ENCODE measurements at places on chromosomes 13 and 19.

DNA sequence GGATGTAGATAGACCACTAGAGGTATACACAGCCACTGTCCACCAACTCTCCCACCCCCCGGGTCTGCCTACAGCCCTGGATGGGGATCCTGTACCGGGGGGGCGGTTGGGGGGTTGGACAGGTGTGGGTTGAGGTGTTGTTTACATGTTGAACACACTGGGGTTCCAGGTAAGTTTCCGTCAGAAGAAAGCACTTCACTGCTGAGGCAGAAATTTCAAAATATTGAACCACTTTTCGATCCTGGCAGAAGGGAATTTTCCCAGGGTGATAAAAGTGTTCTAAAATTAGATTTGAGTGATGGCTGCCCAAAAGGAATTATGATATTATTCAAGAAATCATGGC, 6.6 kb upstream of the CEACAM16 start:
- DNase-seq = no peak

DNA sequence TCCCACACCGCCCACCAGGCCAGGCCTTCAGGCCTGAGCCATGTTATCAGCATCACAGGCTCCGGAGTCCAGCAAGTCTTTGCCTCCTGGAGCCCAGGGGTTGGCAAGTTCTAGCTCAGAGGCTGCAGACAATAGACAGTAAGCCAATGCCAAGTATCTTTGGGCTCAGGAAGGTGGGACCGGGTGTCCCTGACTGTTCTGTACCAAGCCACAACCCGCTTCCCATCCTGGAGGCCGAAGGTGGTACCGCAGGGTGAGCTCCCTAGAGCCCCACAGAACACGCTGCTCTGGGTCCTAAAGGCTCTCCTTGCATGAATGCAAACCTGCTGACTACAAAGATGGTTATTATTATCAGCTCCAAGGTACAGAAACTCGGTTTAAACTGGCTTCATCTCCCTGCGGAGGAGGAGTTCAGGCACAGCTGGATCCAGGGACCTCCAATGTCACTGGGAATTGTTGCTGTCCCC, 5.5 kb upstream of the FSTL3 start:
- DNase-seq = no peak

- no peak for DNase-seq
Observed at GRCh38 chr13:42114912-42115311, 66.5 kb downstream of the DGKH start.

DNA sequence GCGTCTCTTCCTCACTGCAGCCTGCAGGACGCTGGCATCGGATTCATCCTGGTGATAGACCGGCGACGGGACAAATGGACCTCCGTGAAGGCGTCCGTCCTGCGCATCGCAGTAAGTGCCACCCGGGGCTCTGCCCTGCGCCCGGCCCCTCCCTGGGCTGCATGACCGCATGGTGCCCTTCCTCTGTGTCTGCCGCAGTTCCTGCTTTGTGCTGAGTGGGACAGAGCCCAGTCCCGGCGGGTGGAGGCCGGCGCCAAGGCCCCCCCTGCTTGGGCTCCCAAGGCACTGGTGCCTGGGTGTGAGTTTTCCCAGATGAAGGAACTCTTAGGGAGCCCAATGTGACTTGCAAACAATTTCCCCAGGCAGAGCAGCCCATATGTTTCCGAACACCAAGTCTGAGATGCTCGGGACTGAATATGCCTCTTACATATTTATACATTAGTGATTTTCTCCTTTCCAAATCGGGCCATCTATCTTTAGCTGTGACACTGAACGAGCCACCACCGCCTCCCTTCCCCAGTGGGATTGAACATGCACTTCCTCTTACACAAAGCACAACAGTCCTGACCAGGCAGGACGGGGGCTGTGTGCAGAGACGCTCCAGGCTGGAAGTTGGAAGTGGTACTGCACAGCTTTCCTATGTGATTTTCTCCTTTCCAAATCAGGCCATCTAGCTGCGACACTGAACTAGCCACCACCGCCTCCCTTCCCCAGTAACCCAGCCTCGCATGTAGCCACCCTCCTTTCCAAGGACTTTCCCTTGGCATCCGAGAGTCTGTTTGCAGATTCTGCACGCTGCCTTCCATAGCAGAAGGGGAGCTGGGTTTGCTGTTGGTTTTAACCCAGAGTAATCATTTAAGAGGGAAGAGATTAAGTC, 60.1 kb upstream of the F7 start:
- DNase-seq = peak; percentile 40

GRCh38 chr19:11164296-11164695, 8.7 kb upstream of the SPC24 start:
- DNase-seq = no peak

DNA sequence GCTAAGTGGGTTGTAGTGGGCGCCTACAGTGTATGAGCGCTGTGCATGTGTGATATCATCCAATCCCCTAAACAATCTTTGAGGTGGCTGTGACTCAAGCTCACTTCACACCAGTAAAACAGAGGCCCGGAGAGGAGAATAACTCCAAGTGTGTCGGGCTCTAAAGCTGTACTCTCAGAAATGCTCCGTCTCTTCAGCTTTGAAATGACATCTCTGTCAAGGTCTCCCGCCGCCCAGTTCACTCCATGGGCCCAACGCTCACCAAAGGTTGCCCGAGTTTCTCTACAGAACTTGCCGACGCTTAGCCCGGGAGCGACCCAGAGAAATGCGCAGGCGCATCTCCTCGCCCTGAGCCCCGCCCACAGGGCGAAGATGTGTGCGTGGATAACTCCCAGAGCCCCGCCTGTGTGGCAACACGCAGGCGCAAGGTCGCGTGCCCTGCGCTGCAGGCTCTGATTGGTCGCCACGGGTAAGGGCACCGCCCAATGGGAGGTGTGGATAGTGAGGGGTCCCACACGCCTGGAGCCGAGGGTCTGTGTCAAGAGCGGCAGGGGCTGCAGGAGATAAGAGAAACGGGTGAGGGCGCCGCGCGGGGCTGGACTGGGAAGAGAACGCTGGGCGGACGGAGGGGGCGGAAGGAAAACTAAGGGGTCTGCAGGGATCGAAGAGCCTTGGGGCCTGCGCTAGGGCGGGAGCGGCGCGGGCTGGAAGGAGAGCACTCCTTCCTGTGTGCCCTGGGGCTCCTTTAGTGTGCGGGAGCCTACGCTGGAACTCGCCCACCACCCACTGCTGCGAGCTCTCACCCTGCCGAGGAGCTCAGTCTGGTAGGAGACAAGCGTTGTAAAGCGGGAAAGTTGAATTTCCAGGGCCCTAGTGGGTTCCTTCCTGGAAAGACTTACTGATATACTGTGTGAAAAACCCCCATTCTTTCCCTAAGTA, at the start of gene ZNF526:
Gene ZNF526, plus strand, starts transcription at position 501 of the 939 bp plus-strand sequence. CDS start 4,092 bp downstream, outside the sequence.
- DNase-seq = peak; percentile 99

DNA sequence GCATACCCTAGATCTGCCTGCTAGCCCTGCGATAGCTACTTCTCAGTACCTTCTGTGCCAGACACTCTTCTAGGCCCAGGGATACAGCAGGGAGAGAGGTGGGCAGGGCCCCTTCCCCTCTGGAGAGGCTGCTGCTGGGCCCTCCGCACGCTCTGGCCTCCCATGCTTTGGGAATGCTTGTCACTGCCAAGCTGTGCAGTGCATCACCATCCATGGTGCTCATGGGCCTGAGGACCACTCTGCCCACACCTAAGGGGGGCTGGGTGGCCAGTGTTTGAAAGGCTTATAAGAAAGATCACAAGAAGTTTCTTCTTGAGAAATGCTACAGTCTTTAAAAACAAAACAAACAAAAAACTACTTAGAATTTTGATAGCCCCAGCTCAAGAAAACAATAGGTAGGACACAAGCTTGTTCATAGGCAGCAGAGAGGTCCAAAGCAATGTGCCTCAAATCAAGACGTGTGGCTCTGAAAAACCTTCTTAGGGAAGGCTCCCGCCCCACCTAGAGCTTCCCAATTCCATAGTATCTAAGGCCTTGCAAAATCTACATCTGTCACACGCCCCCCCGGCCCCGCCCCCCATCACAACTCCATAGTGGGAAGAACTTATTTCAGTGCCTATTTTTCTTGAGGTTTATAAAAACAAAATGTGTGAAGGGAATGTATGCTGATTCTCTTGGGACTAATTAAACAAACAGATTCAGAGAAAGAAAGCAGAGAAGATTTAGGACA, 145.8 kb downstream of the TM9SF2 start:
- no peak for DNase-seq

DNA sequence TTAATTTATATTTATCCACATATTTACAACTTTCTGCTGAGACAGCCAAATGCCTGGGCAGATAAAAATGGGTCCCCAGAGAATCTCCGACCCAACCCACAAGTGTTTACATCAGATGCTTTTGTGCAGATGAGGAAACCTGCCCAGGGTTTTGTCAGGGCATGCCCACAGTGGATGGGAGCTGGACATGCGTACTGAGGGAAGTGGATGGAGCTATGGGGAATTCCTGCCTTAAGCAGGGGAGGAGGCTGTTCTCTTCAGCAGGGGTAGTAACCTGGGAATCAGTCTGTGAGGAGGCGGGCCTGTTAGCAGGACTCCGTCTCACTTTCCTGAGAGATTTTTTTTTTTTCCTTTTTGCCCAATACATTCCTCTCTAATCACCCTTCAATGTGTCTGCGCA, 122.9 kb downstream of the RFC3 start:
- DNase-seq = no peak

- DNase-seq = no peak
Observed at GRCh38 chr13:90156390-90156789, 1191.1 kb upstream of the MIR17HG start.

DNA sequence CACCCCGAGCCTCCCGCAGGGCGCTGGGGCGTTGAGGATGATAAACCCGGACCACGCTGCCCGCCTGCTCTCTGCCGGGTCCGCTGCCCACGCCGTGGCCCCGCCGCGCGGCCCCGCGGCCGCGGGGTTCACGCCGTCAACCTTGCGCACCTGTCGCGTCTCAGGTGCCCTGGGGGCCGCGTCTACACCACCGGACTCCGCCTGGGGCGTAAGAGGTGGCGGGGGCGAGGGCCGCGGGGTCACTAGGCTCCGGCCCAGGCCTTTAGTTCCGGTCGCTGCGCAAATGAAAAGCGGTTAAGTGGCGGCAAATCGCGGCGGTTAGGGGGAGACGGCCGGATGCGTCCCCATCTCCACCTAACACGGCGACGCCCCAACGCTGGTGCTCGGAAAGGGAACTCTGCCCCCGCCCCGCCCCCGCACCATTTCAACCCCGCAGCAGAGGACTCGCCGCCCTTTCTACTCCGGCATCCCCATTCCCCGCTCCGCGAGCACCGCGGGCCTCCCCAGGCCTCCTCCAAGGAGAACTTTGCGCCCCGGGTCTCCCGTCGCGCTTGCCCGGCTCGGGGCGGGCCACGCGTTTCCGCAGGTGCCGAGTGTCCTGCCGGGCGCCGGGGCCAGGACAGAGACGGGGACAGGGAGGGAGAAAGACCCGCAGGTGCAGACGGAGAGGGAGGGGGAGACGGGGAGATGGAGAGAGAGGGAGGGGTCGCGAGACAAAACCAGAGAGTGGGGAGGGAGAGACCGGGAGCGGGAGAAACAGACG, 4.3 kb downstream of the ONECUT3 start:
- DNase-seq = no peak

GRCh38 chr19:2429917-2430535, 2.6 kb upstream of the TIMM13 start:
- no peak for DNase-seq

DNA sequence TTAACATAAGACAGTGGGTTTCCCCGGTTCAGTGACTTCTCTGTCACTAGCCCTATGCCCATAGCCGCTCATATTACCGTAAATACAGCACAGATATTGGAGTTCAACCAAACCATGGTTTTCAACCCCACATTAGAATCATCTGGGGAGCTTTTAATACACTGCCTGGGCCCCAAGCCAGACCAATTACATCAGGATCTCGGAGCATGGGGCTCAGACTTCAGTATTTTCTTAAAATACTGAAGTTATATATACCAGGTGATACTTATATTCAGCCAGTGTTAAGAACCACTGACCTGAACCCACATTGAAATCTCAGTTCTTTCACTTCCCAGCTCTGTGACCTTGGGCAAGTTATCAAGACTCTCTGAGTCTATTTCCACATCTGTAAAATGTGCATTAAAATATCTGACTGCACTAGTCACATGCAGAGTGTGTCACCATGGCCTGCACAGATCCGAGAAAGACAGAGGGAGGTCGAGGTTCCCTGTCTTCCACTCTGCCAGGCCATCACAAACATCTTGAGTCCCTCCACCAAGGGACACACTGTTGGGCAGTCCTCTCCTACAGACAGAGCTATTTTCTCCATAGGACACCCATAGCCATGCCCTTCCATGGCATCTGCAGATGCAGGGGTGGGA, 32.2 kb upstream of the IPO5 start:
- no peak for DNase-seq
